ENCODE measurements at places on chromosomes 3 and 15.

DNA sequence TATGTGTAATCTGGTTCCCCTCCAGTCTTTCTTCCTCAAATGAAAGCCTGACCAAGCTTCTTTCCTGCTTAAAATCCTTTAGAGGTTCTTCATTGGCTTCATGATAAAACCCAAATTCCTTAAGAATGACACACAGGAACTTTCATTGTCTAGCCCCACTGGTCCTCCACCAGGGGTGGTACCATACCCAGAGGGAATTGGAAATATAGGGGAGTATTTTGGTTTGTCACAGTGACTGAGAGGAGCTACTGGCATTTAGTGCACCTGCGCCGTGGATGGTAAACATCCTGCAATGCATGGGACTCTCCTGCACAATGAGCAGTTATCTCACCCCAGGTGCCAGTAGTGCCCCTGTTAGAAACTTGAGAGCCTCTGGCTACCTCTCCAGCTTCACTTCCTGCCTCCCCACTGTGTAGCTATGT is 10.8 kb downstream of the ZWILCH start:
- DNase-seq: no peak

GRCh38 chr15:51775967-51776816 is 24.8 kb downstream of the TMOD2 start:
- no peak for DNase-seq

DNA sequence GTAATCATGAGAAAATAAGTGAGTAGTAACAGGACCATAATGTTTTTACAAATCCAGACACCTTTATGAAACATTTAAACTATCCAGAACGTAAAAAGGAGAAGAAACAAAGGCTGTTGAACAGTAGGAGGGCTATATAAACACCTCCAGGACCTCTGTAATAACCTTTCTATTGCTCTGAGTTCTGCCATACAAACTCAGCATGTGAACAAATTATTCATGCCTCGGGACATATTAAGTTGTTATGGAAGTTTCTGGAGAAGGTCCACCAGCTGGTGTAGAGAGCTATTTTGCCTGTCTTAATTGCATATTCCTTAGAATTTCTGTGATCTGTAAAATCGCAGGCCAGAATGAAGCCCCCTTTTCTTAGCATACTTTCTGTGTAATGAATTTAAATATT is 256.3 kb downstream of the UBE2E2 start:
- DNase-seq: no peak

GRCh38 chr15:76024021-76024768 is 12.0 kb upstream of the NRG4 start:
- no peak for DNase-seq

DNA sequence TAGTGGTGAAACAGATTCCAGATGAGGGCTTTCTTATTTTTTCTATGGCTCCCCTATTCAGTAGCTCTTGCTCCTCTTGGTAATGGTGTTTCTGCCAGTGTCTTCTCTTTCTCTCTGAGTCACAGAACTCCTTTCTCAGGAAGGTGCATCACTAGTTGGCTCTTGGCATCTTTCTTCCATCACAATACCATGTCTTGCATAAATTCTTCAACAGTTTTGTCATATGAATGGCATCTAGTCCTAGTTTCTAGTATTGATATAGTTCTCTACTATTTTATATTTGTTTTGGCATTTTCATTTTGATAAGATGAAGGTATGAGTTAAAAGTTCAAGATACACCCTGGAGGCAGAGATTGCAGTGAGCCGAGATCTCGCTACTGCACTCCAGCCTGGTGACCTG is 51.0 kb downstream of the REC114 start:
- DNase-seq: no peak

DNA sequence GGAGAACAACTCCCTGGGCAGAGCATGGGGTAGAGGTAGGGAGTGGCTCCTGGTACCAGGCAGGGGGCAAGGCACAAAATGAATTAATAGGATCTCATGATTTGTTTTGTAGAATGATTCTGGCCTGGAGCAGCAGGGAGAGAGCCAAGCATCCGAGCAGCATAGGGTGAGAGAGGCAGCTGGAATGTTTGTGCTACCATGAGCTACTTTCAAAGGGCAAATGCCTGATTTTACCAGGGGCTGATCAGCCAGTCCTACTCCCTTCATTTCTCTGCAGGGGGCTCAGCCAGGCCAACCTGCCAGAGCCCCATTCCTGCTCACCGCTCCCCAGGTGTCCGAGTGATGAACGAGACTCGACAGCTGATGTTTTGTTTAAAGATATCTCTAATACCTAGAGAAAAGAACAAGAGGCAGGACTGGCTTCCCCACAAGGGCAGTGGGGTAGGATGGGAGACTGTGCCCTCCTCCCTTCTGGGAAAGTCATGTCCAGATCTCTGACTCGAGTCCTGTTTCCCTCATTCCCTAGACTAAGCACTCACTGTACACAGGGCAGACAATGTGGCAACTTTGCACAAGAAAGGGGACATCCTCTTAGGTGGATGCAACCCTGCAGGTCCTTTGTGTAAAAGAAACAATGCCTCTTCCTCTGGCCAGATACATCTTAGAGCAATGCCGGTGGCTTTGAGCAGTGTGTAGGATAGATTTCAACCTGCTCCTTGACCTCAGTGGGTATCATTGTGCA is 12.9 kb downstream of the DUOX2 start:
- no peak for DNase-seq

DNA sequence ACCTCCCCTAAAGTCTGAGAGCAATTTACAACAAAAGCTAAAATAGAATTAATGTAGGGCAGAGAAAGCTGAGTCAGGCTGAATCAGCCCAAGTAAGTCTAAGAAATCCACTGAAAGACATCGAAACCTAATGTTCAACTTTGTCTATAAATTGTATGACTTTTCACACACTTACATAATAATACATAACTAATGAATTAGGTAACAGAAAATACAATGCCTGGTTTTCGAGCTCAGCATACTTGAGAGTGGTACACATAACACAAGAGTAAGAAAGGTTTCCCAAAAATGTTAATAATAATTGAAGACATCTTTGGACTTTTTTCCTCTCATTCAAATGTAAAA is 55.3 kb upstream of the VGLL4 start:
- no peak for DNase-seq

- peak; percentile 44 for DNase-seq
Observed at GRCh38 chr3:66407611-66408218, 93.1 kb downstream of the LRIG1 start.

DNA sequence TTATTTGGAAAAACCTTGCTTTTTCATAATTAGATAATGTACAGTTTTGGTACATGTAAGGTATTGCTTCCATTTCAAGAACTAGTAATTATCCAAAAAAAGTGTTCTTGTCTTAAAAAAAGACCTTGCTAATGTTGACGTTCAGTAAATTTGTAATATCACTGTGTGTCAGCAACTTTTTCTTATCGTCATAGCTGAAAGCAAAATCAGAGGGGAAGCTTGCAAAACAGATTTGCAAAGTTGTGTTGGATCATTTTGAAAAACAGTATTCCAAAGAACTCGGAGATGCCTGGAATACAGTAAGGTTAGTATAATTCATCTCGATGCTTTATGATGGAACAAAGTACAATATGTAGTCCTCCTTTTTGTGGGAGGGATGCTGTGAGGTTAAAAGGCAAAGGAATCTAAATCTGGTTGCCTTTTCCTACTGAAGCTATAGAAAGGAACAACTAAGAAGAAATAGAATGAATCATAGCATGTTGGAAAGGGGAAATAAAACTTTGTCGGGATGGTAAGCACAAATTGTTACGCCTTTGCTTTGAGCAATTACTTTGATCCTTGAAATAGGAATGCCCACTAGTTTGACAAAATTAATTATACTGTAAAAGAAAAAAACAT is 1.5 kb downstream of the NSUN3 start:
- no peak for DNase-seq

DNA sequence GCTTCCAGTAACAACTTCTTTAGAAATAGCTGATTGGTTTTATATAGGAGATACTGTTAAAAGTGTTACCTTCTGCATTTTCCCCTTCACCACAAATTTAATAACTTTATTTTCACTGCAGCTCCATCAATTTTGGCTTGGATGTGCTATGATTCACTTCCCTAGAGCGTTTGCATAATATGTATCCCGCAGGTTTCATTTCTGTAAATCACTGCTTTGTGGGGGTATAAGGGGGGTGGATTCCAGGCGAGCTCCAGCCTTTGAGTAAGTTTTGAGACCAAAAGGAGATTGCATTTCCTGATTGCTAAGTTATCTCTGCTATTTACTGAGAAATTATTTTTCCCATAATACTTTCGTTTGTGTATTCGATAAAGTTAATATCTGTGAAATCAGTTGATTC is 232.6 kb downstream of the TBL1XR1 start:
- no peak for DNase-seq

DNA sequence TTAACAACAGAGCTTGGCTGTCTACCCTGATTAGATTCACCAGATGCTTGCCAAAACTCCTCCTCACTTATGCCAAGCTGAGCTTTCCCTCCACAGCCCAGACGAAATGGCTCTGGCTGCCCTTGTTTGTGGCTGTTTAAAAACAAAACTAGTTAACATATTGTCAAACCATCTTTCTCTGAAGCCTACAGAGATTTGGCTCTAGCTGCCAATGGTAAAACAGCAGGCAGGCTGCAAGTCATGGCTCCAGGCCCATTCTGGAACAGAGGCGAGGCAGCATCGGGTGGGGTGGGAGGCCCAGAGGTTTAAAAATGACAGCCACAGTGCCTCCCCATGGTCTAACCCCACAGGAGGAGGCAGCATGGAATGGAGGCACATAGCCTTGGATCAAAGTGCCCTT is 75.9 kb downstream of the SCN5A start:
- no peak for DNase-seq

DNA sequence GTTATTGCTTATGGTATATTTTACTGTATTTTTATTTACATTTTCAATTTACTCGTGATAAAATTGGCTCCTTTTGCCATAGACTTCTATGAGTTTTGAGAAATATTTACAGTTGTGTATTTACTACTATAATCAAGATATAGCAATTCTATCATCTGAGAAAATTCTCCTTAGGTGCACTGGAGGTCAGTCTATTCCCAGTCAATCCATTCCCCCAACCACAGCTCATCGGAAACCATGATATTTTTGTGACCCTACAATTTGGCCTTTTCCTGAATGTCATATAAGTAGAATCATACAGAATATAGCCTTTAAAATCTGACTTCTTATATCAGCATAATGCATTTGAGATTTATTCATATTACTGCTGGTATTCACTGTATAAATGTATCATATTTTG is 114.7 kb upstream of the LRTM1 start:
- DNase-seq: no peak

DNA sequence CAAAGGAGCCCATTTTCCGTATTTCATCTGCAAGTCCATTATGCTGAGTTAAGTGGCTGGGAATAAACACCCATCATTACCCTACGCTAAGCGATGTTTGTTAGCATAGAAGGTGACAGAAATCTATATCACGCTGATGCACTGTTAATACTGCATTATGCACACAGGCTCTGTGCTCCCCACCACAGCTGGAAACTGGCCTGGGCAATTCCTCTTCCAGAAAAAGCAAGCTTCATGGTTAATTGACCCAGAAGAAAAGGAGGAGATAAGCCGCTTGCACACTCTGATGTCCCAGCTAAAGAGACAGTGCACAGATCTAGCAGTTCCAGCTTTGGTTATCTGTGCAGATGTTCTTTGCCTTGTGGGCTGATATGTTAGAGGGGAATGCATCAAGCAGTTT is 232.6 kb downstream of the NTRK3 start:
- no peak for DNase-seq

DNA sequence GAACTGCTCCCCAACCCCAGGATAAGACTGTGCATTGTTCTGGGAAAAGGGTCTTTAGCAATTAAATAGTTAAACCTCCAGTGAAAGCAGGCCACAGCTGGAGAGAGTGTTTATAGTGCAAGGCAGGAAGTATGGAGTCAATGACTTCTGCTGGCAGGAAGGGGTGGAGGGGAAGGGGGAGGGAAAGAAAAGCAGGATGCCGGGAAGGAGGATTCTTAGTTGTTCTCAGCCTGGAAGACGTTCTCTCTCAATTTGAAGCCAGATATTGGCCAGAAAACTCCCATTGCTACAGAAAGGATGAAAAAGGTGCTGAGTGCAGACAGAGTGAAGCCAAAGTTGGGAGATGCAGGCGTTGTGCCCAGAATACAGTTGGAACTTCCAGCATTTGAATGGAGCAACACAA is 35.7 kb upstream of the ACTL6A start:
- no peak for DNase-seq

DNA sequence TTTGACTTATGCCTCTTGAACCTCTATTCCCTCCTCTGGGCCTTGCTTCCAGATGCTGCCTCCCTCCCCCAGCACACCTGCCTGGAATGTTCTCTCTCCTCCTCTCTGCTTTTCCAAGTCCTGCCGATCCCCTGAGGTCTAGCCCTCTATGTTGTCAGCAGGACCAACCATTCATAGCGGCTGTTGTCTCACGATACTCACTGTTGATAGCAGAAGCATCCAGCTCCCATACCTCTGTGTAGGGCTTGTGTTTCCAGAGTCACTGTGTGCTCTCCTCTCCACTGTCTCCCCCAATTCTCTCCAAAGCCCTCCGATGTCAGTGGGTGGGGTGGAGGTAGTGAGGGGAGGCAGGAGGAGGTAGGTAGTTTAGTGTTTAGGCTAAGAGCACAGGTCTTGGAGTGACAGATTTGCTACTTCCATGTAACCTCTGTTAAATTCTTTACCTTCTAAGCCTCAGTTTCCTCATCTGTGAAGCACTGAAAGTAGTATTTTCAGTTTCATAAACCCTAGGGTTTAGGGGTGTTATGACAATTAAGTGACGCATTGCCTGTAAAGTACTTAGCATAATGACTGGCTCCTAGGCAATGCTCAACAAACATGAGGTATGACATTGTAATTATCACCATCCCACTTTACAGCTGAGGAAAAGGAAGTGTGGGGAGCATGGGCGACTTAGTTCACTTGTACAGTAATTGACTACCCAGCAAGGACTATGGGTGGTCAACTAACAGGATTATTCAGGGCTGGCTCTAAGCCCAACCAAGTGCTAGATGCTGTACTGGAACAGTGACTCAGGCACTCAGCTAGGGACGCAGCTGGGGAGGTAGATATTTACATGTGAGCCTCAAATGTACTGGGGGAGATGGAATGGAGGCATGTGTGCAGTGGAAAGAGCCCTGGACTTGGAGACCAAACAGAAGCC is 122.8 kb downstream of the CACNA1D start:
- DNase-seq: no peak

DNA sequence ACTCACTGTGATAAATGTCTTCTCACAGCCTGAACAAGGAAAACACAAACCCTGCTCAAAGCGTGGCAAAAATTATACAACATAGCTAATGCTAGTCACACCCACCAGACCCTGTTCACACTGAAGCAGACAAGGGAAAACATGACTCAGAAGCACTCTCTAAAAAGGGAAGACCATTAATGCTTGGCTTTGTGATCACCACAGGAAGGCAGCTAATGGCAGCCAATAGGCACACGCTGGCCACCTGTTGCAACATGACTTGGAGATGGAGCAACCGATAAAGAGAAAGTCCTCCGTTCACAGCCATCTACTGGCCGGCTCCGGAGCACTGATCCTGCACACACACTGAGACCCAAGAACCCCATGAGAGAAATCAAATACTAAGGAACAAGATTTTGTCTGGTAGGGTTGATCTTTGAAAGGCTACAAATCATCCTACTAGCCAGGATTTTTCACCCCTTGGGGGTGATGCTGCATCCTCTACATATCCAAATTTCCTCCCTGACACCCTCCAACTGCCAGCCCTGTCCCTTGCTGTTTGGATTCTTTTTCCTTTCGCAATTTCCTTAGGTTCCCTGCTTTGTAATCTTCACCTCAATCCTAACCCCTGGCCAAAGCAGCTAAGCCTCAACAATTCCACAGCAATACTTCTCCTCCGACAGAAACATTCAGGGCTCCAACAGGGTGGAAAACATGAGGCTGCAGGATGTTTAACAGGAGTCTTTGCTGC is 3.2 kb downstream of the ZXDC start:
- no peak for DNase-seq
